ENCODE measurements at places on chromosomes 5 and 9. TPM values are rescaled to one million over a fixed set of nuclear protein-coding genes. Genes with fewer than 3 reads are reported as not detected.

GRCh38 chr5:32276173-32276853 lies 36.4 kb downstream of the MTMR12 start:
- no peak for DNase-seq

DNA sequence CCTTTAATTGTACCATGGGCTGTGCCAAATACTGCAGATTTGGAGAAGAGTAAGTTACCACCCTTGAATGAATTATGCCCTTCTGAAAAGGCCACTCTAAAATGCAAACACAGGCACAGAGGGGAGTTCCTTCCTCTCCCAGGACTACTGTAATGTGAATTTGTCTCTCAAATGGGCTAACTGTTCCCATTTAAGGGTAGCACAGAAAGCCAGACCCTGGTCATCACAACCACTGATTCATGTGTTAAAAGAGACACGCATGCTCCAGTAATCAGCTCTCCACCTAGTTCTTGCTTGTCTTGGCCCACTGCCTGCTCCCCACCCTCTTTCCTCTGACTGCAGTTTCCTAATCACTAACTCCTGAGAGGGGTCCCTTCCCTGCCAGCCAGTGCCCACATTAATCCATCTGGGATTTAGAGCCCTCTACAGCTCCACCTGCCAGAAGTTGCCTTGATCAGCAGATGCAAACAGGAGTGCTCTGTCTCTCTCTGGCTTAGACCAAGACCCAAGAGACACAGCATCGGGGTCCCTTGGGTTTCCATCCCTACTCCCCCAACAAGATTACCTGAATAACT lies 382.4 kb downstream of the TMEM167A start:
- DNase-seq, result no peak

DNA sequence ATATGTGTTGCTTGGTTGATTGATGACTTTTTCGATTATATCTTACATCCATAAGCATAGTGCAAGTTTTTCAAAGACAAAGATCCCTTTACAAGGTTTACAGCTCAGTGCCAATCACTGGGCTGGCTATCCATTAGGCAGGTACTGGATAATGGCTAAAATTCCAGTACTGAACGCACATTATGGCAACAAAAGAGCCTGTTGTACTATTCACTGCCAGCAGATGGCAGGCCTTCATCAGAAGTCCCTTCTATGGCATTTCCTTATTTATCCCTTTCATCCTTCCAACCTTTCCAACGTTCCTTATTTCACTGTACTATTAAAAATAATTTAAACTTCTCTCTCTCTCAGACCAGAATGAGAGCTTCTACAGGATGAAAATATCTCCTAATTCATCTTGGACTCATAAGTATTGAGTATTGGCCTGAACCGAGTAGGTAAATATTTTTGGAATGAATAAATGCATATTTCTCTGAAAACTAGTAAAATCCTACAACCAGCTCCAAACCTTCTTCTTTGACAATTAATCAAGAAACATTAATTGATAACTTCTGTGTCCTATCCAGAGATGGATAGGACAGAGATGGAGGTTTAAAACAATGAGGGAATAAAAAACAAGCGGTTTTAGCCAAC lies 6.7 kb upstream of the WNT8A start:
- DNase-seq, result peak; percentile 22

- no peak for DNase-seq
These were observed 737.9 kb upstream of the ZNF608 start for GRCh38 chr5:125484272-125484741.

DNA sequence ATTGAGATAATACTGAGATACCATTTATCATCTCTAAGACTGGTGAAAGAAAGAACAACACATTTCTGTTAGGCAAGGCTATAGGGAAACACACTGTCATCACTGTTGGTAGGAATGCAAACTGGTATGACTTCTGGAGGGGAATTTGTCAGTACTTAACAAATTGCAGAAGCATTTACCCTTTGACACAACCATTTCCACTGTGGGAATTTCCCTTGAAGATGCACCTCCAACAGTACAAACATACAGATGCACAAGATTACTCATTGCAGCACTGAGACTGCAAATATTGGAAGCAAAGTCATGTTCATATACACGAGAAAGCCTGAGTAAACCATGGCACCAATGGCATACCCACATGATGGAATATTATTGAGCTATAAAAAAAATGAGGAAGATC lies 17.6 kb downstream of the GM2A start:
- no peak for DNase-seq

DNA sequence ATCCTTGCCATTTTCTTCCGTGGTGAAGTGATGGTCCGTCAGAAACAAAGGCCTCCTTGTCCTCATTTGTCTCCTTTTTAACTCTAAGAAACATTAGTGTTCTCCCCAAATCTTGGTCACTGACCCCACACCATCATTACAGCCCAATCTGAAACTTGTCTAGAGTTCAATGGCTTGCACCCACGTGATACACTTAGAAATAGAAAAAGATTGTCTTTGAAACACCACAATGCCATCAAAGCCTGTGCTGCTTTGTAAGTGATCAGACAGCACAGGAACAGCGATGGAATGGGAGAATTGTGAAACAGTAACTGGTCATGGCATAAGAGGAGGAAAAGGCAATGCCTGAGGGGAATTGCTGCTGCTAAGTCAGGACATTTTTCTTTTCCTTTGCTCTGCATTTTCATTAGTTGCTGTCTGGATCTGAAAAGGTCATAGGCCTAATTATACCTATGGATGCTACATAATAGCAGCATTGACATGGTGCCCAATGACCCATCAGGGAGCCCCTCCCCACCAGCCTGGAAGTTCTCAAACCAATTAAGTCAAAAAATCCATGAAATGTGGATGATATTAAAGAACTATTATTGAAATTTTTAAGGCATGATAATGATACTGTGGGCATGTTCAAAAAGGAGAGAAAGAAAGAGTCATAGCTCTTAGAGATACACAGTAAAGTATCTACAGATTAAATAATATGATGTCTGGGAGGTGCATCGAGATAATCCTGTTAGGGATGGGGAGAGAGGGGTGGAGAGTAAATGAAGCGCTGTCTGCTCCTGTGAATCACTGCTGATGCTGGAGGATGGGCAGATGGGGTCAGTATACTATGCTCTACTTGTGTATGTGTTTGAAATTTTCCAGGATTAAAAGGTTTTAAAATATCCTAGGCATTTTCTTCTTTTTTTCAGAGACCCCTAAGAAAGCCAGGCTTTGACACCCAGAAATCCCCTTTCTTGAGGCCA lies 83.6 kb downstream of the ENC1 start:
- DNase-seq, result no peak

Gene SMIM32
- polyA plus RNA-seq, result 4.2 TPM

- DNase-seq, result no peak
These were observed 56.4 kb downstream of the GTF3C4 start for GRCh38 chr9:132726576-132727130.

Gene FBLL1
- 1.3 TPM for polyA plus RNA-seq

DNA sequence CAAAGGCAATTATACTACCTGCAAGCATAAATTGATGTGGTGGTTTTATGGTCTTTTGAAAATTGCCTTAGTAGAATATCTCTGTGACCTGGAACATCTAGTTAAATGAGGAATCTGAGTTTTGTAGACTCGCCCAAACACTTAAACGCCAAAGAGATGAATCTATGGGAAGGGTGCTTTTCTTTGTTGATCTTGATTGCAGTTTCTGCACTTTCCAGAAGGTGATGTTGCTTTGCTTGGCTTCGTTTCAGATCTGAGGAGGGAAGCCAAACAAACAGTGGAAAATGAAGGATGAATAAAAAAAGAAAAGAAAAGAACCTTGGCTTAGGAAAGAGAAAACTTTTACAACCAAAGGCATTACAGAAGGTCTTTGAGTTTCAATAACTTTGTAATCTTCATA lies 1021.2 kb downstream of the NR2F1-AS1 start:
- DNase-seq, result no peak

DNA sequence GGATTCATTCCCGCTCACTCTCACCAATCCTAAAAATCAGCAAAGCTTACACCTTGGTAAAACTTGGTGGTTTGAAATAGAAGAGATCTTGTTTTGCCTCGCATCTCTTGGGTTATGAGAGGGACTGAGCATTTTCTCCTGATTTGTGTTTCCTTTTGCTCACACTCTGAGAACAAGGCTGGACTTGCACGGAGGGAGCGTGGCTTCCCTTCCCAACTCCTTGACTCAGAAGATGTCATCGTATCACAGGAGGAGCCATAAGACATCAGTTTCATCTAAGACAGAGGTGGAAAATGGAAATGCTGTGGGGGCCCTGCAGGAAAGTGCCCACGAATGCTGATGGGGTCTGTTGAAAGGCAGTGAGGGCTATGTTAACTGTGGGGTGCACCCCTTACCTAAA lies 37.4 kb downstream of the CTSL start:
- no peak for DNase-seq
